ENCODE measurements at places on chromosomes 1 and 21.

- DNase-seq = no peak
Measured at GRCh38 chr1:9033363-9033762, 7.1 kb upstream of the SLC2A7 start.

GRCh38 chr1:204972426-204972825 lies 70.6 kb upstream of the CNTN2 start:
- DNase-seq = no peak

DNA sequence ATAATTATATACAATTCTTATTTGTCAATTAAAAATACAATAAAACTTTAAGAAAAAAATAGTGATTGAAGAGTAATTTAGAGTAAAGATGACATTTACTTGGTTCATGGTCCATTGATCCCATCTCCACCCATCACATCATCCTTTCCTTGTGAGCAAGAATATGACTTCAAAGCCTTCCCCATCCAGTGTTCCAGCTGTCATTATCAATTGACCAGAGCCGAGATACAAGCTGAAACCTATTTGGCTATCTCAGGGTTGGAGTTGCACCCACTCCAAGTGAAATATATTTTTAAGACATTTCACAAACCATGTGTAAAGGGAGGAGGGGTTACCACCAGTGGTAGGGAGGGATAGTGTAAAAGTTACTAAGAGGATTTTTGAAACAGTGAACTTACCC lies 428.9 kb upstream of the C1orf87 start:
- DNase-seq = no peak

DNA sequence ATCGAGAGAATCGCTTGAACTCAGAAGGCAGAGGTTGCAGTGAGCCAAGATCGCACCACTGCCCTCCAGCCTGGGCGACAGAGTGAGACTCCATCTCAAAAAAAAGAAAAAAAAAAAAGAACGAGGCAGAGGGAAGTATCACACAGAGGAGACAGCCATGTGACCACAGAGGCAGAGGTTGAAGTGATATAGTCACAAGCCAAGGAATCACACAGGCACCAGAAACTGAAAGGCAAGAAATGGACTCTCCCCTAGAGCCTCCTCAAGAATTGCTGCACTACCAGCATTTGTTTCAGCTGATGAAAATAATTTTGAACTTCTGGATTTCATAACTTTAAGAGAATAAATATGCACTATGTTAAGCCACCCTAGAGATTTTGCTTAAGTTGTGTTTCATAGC lies 459.6 kb downstream of the PTPRC start:
- no peak for DNase-seq

DNA sequence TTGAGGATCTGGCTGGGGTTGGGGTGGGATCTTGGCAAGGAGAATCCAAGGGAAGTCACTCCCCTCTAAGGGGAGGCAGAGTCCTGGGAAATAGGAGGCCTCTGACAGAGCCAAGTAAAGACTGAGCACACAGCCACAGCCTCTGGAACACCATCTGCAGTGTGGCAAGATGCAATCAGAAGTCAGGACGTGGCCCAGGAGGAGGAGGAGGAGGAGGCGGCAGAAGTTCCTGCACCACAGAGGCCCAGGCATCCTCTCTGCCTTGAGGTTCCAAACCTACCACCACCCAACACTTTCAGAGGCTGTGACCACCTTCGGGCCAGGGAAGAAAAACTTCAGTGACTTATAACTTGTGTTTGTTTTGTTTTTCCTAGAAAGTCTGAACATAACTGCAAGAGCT lies 23.7 kb upstream of the KCNE2 start:
- DNase-seq = no peak
